Renal pelvis (tissue), 12 donors: ENCODE measurements at places on chromosomes 11 and 22. TPM values are rescaled to one million over a fixed set of nuclear protein-coding genes. Genes with fewer than 3 reads are reported as not detected.

Gene DRG1
- polyA plus RNA-seq: 79.7 TPM

Gene OR5T2
- polyA plus RNA-seq: not detected

Gene MS4A5
- not detected for polyA plus RNA-seq

Gene TMEM132A
- 94.0 TPM for polyA plus RNA-seq

Gene FAM111B
- polyA plus RNA-seq: 10.3 TPM

Gene SPINDOC
- polyA plus RNA-seq: 37.7 TPM

- DNase-seq: no peak
These were observed 1.5 kb downstream of the PTPRJ start for GRCh38 chr11:47981667-47982404.

DNA sequence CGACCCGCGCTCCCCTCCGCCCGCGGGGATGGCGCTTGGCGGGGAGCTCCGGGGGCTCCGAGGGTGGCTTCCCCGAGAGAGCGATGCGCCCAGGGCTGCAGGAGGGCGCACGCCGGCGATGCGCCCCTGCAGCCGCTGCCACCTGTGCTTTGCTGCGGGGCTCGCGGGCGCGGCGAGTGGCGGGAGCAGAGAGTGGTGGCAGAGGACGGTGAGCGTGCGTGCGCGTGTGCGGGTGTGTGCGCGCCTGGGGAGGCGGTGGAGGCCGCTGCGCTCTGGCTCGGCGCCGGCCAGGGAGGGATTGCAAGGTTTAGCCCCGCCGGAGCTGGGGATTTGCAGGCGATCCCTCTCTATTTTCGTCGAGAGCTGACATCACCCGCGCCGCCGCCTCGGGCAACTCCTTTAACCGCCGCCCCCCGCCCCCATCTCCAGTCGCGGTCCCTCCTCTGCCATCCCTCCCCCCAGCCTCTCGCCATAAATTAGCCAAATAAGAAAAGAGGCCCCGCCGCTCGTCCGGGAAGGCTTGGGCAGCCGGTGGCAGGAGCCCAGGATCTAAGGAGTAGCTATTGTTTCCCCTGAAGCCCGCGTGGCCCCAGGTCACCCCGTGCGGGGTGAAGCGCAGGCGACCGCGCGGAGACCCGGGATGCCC is at the start of gene SLC1A2:
Gene SLC1A2, minus strand, starts transcription at position 375 of the 646 bp plus-strand sequence. CDS start 592 bp downstream, outside the sequence.
- DNase-seq: peak; percentile 26

- DNase-seq: peak; percentile 27
These were observed 4.3 kb downstream of the SIAE start for GRCh38 chr11:124669193-124669592.

- DNase-seq: no peak
These were observed 9.1 kb upstream of the TUB start for GRCh38 chr11:8071616-8072581.

DNA sequence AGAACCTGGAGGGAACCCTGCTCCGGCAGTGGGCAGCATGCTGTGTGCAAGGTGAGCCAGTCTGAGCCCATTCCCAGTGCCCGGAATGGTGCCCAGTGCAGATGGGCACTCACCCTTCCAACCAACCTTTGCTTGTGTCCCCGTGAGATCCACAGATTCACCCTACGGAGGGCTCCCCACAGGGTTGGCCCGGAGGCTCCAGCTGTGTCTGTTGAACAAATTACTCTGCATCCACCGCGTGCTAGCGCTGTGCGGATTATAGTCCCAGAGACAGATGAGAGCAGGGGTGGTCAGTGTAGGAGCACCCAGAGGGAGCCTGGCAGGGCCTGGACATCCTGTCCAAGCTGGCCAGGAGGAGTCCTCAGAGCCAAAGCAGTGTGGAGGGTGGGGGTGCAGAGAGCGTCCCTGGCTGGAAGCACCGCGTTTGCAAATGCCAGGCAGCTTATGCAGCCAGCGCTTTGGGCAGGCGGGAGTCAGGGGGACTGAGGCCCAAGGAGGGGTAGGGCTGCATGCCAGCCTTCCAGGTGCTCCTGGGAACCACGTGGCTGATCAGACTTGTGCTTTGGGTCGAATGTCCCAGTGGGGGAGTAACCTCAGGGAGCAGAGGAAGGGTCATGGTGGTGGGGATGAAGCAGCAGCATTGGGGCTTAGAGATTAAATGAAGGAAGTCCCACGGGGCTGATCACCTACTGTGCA is 80.5 kb downstream of the KCNQ1 start:
- no peak for DNase-seq

DNA sequence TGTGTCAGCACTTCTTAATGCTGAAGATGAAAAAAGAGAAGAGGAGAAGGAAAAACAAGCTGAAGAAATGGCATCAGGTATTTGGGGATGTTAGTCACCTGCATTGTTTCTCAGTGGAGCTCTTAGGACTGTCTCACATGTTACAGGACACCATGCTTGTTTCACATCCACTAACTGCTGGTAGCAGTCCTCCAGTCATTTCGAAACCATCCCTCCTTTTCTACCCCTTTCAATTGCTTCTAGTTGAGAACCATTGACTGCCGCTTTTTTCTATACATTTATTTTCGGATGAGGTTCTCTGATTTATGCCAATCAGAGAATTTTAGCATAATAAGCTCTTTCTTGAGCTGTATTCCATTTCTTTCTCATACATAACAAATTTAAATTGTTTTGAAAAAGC is 21.5 kb downstream of the BIRC2 start:
- DNase-seq: no peak

DNA sequence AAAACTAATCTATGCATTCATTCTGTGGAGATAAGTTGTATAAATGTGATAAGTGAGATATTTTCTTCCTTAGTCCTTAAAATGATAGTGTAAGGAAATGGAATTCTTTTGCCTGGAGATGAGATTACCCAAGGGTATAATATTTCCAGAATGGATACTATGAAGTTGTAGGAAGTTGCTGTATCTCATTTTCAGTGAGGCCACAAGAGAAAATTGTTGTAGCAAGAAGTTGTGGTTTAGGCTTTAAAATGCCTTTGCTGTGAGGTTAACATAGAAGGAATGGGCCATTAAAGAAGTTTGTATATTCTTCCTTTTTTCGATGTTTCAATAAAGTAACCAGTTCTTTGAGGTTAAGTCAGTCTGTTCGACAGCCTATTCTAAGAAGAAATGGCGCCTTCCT is 50.7 kb upstream of the LIN7C start:
- DNase-seq: no peak

GRCh38 chr22:44578516-44579230 is 80.6 kb upstream of the RTL6 start:
- no peak for DNase-seq

DNA sequence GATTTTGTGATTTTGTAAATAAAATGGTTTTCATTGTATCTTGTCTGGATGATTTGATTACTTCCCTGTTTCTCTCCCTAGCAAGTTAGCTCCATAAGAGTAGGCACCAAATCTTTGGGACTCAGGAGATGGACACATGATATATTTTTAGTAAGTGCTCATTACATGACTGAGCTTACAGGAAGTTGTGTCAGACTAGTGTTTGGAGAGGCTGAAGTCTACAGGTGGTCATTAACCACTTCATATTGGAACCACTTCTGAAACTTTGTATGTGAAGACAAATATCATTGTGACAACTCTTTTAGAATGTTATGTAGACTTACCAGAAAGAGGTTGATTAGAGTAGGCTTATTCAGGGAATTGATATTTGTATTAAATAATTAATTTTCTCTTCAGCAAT is 19.1 kb downstream of the ARHGAP42 start:
- no peak for DNase-seq

DNA sequence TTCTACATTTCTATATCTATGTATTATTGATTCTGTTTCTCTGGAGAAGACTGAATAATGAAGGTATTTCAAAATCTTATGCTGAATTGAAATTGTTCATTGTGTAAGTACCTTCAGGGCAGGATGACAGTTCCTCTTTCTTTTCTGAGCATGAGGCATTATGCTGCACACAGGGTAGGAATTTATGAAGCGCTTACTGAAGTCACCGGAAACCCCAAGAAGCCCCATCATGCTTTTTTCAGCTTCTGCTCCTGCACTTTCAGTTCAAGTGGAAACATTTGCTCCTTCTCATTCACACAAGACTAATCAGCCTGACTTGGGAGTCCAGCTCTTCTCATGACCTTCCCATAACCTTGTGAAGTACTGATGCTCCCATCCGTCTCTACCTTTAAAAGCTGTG is 314.7 kb upstream of the SORL1-AS1 start:
- DNase-seq: no peak

- no peak for DNase-seq
These were observed 12.0 kb downstream of the CSTPP1 start for GRCh38 chr11:46948378-46949131.

DNA sequence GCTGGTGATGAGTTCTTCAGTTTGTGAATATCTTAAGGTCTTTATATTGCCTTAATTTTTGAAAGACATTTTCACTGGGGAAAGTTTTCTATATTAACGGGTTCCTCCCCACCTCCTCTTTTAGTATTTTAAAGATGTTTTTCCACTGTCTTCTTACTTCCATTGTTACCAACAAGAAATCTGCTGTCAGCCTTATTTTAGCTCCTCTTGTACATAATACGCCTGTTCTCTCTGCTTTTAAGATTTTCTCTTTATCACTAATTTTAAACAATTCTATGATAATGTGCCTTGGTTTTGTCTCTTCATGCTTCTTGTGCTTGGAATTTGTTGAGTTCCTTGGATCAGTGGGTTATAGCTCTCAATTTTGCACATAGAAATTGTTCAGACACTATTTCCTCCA is 280.4 kb downstream of the DCDC1 start:
- no peak for DNase-seq

GRCh38 chr11:73493956-73494598 is 103.8 kb downstream of the FAM168A start:
- no peak for DNase-seq

DNA sequence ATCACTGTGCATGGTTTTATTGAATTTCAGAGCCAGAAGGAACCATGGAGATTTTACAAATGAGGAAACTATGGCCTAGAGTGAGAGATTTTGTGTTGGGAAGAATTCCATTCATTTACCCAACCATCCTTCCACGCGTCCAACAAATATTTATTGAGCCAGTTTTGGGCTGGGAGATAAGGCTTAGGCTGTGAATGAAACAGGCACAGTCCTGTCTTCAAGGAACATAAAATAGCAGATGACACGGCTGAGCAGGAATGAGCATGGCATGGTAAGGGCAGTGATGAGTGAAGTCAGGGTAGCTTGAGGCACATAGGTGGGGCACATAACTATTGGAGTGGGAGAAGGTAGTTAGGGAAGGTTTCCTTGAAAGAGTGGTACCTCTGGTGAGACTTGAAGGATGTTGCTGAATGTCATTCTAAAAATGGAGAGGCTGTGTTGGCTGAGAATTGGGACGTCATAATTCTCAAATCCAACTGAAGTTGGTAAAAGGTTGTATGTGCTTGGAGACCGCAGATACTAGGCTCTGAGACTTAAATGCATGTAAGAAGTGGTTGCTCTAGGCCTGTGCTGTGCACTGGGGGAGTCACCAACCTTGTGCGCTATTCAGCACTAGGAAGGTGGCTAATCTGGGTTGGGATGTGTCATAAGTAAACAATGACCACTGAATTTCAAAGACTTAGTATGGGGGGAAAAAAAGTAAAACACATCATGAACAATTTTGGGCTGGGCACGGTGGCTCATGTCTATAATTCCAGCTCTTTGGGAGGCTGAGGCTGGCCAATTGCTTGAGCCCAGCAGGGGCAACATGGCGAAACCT is 51.9 kb downstream of the TEAD1 start:
- no peak for DNase-seq

- peak; percentile 29 for DNase-seq
These were observed 12.0 kb downstream of the TNNT3 start for GRCh38 chr11:1931341-1932104.

DNA sequence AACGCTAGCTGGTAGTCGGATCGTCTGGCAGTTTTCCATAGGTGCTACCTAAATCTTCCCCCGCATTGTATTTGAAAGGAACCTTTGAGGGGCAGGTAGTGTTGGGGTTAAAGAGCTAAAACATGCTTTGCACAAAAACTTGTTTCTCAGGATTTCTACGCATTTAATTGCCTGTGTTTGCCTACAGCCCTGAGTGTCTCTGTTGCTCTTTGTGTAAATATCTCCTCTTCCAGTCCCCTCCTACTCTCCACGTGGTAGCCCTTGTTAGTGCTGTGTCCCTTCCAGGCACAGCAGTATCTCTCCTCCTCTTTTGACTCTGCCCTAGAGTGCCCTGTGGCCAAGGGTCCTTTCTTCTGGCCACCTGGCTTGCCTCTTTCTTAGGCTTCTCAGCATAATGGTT is 81.7 kb downstream of the BARX2 start:
- no peak for DNase-seq

DNA sequence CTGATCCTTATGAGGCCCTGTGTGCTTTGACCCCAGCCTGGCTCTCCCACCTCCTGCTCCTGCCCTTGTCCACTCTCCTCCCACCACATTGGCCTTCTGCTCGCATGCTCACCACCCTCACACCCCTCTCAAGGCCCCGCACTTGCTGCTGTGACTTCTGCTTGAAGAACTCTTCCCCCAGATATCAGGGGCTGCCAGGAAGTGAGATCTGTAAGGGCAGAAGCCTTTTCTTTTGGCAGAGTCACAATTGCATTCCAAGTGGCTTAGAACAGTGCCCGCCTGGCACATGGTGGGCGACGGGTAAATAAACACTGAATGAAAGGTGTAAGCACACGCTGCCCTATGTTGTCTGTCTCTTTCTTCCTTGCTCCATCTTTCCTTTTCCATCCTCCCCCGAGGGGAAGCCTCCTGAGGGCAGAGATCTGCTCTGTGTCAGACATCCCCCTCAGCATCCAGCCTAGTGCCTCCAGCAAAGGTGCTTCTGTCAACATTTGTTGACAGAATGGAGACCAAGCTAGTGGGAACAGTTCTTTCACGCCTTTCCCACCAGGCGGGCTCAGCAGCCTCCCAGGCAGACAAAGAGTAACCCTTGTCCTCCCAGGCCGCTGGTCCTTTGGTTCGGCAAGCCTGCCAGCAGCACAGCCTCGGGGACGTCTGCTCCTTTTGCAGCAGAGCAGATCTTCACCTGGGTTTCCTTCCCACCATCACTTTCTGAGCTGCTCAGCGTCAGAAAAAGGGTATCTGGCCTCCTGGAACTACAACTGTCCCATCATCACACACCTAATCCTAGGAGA is 10.0 kb upstream of the PEX26 start:
- no peak for DNase-seq

DNA sequence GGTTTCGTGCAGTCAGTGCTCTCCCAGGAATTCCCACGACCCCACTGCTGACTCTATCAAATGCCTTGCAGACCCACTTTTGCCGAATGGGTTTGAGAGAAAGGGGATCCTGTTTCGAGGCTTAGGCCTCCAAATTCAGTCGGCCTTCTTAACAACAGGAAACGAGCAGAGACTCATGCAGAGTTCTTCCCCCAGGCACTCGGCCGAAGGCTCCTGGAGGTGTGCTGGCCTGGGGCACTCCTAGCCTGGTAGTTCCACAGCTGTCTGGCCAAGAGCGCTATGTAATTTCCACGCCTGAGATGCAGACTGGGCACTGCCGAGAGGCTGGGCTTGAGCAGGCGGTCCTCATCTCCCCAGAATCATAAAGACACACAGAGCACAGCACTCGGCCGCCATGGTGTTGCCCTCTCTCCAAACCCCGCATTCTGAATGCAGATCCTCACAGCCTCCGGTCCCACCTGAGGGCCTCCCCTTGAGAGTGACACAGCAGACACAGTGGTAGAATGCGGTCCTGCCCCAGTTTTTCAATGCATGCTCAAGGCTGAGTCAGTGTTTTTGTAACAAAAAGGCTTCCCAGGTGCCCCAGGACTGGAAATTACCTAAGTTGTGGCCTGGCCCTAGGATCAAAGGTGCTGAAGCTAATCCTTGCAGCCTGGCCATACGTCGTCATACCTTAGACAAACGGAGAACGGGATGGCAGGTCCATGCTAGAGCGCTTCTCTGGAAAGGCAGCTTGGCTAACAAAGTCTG is 30.2 kb upstream of the BID start:
- no peak for DNase-seq
